Fibroblast of skin of right biceps (primary cell): ENCODE measurements at places on chromosomes 5 and 9.

GRCh38 chr5:112205846-112206245, 213.2 kb downstream of the EPB41L4A start:
- DNase-seq: no peak

GRCh38 chr5:28473531-28474107, 1435.2 kb upstream of the CDH9 start:
- peak; percentile 9 for DNase-seq

- no peak for DNase-seq
Measured at GRCh38 chr9:126880947-126881332, 20.5 kb downstream of the ZBTB34 start.

GRCh38 chr5:18420711-18421110, 786.5 kb downstream of the TAF11L14 start:
- no peak for DNase-seq

DNA sequence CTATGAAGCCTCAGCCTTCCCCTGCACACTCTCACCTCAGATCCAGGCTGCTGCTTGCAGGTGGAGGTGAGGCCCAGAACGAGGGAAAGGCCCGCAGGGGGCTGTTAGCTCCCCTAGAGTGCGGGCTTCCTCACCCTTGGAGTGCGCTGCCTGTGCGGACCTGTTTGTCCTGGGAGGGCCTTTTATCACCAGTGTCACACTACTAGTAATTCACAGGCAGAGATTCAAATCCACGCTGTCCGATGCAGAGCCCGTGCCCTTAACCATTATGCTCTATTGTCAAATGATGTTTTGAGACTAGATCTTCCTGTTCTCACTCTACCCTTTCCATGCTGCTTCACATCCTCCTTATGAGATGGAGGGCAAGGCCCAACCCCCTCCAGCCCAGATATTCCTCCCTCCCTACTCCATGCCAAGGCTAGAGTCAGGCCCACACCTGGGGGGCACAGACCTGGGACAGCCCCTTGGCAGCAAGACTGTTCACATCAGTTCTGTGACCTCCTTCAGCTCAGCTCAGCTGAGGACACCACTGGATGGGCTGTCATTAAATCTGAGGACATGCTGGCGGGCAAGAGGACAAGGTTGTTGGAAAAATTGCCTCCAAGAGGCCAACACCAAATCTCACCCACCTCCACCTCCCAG, 112.8 kb upstream of the SPOCK1 start:
- no peak for DNase-seq

DNA sequence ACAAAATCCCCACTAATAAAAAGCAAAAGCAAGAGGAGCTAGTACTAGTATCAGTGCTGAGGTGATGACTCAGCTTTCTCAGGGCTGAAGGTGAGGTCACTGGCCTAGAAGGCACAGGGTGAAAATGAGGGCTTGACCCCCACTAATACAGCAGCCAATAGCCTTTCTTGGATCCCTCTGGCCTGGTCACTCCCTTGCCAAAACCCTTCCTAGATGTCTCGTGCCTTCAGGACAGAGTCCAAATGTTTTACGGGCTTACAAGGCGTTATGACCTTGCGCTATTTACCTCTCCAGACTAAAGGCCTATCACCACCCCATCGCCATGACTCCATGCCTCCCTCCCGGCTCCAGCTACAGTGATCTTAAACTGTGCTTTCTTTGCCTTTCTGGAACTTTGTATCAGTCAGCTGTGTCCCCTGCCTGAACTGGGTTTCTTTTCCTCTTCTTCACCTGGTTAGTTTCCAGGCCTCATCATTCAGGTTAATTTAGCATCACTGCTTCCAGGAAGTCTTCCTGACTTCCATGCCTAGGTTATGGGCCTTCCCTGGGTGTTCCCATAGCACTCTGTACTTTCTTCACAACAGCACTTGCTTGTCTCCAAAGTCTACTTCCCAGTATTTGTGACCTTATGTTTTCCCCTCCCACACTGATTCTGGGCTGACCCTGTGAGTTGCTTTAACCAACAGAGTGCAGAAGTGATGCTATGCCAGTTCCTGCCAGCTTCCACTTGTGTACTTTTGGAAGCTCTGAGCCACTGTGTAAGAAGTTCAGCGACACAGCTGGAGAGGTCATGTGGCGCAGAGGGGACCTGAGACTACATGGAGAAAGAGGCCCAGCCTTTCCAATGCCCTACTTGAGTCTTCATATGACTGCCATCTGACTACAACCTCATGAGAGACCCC, 4.2 kb upstream of the DELE1 start:
- DNase-seq: no peak

DNA sequence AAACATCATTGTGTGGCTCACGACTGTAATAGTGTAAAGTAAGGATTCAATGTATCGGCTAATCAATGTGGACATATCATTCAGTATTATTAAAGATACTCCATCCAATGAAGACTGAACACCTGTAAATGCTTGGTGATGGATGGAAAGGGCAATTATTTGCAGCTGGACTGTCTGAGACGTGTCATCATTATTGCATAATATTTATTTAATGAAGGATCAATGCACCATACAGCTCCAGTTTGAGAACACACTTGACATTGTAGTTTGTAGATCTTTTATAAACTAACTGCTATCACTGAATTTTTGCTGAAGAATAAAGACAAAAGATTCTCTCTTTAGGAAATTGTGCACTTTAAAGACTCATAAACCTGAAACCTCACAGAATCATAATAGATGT, 117.6 kb upstream of the CCDC152 start:
- no peak for DNase-seq

GRCh38 chr9:130262061-130262745, 3.4 kb upstream of the HMCN2 start:
- DNase-seq: no peak

GRCh38 chr5:120158211-120158610, 305.9 kb upstream of the PRR16 start:
- peak; percentile 16 for DNase-seq

DNA sequence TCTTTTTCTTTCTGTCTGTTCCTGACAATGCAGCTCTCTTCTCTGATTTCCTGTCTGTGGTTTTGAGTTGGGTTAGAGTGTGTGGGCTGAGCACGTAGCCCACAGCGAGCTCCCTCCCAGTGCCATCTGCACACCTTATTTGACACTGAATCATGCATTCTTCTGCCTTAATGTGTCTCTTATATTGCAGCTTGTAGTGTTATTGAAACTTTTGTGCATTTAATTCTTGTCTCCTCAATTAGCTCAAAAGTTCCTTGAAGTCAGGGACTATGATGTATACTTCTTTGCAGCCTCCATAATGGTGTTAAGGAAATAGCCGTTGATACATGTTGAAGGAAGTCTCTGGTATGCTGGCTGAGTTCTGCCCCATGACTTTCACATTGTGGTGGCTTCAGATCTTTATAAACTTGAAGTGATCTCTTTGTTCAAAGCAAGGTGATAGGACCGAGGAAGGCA, 576.2 kb upstream of the CLINT1 start:
- DNase-seq: peak; percentile 75

- no peak for DNase-seq
Measured at GRCh38 chr9:127216210-127216887, 48.2 kb upstream of the GARNL3 start.
